ENCODE measurements at places on chromosomes 6 and 20.

DNA sequence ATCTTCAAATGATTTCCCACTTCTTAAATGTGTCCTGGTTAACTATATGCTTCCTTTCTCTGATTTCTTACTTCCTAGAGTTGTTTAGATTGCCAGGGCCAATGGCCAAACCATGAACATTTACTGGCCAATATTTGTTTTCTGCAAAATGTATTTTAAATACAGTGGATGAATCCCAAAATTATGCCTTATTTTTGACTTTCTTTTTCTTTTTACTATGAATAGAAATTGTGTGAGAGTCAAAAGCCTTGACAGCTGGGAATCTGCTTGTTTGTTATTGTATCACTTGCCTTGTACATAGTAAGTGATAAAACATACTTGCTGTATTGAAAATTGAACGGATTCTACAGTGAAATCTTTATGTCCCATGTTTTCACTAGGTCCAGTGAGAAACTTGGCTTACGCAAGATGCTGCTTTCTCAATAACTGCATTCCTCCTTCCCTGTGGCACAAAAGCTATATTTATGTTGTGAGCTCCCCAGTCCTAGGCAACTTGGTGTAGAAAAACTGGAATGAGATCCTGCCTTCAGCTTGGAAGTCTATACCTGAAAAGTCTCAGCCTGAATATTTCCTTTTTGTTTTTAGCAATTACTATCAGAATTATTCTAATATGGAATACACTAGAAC lies 295.2 kb downstream of the EPHA7 start:
- DNase-seq = no peak

- no peak for DNase-seq
These were observed 48.1 kb upstream of the MYL9 start for GRCh38 chr20:36493051-36493800.

DNA sequence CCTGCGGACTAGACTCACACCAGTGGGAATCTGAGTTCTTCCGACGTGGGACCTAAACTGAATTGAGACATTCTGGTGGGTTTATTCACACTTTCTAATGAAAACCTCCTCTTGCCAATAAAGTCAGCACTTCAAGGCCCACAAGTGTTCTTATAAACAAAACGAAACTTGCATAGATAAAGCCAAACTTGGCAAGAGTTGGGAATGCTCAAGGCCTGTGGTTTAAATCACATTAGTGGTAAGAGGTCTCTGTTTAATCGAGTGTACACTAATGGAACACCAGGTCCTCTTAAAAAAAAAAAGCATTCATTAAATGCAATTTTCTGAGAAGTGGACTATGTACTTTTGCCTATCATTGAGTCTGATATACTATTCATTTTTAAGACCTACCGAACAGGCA lies 143.3 kb downstream of the SMOC2 start:
- no peak for DNase-seq

DNA sequence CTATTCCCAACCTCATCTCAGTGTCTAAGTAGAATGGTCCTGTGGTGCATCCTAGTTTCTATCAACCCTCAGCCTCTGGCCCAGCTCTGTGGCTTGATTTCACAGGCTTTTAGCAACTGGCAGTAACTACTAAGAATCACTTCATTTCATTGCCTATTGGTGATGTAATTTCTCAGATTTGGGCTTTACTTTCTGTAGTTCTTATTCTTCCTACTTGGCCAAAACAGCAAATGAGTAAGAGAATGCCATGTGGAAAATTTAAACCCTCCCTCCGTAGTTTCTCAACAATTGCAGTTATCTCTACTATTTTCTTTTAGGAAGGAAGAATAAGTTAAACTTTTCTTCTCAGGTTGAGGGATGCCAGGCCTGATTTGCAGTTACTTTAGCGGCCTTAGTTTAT lies 387.3 kb downstream of the CDKAL1 start:
- DNase-seq = no peak

GRCh38 chr20:24060851-24061590 lies 72.4 kb upstream of the GGTLC1 start:
- DNase-seq = no peak

DNA sequence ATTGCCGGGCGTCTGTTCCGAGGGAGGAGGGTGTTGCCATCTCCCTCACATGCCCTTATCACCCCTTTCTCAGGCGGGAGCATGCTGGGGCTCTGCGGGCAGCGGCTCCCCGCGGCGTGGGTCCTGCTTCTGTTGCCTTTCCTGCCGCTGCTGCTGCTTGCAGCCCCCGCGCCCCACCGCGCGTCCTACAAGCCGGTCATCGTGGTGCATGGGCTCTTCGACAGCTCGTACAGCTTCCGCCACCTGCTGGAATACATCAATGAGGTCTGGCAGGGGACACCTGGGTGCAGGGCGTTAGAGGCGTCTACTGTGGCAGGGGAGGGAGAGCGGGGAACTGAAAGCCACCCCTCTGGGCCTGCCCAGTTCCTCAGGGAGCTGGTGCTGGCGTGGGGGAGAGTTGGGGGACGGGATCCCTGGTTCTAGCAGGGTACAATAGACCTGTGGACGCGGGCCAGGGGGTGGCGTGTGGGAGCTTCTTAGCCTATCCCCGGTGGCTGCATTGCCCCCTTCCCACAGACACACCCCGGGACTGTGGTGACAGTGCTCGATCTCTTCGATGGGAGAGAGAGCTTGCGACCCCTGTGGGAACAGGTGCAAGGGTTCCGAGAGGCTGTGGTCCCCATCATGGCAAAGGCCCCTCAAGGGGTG lies 697 bp downstream of the PPT2 start:
- DNase-seq = peak; percentile 42

DNA sequence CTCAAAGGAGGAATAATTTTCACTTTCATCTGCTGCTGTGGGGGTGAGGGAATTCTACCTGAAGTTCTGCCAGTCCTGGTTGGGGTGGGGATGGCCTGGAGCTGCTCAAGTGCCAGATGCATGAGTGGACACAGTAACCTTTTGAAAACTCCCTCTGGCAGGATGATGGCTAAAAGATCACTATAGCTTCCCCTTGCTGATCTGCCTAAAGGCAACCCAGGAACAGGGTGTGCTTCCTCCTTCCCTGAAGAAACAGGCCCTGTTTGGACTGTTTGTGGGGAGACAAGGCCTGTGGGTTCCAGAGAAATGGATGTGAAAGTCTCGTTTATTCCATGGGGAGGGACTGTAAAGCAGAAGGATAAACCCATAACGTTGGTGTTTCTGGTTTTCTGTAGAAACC lies 176.9 kb downstream of the DTNBP1 start:
- DNase-seq = no peak

DNA sequence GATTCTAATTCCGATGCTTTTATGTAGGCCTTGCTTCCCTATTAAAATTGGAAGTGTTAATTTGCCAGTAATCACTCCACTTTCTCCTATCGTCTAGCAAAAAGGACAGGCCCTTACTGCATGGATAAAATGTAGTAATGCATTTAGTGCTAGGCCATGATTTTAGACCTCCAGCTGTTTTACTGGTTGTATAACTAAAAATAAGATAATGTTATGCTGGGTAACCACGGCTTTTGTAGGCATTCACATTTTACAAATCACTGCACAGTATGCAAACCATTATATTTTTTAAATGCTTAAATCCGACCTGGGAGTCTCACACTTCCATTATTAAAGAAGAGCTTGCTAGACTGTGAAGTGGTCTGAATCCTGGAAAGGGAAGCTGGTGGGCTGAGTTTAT lies 179.5 kb downstream of the TFAP2A start:
- no peak for DNase-seq

GRCh38 chr20:23782366-23782983 lies 31.7 kb upstream of the CST1 start:
- DNase-seq = peak; percentile 13

- no peak for DNase-seq
These were observed 266.2 kb upstream of the ZFP64 start for GRCh38 chr20:52457826-52458225.

DNA sequence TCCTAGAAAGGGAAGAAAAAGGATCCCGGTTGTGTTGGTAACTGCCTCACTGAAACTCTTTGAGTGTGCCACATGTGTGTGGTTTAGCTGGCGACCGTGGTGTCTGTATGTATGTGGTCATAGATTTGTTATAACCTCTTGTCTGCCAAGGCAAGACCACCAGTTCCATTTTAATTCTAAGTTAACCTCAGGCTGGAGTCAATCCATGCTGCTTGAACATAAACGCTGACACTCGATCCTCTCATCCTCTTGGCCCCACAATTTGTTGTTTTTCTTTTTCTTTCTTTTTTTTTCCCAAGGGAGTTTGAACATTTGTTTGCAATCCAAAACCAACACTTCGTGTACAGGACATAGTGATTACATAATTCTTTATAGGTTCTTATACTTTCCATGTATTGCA lies 318.9 kb upstream of the JAG1 start:
- DNase-seq = no peak

DNA sequence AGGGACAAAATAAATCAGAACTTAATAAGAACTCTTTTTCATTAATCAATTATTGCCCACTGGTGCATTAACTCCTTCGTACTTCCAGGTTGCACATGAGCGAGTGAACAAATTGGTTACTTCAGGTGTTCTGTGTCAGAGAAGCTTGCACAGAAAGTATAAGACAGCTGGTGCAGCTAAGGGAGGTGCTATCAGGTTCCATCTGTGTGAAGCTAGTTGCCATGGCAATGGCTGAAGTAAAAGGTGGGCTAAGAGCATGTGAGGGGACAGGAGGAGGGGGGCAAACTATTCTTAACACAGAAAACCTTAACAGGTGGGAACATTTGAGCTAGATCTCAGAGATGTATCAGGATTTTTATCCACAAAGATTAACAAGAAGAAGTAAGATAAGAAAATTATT lies 81.6 kb downstream of the MANEA start:
- no peak for DNase-seq

GRCh38 chr6:154736618-154737259 lies 3.5 kb downstream of the SCAF8 start:
- DNase-seq = no peak

- DNase-seq = no peak
These were observed 871 bp upstream of the SYNDIG1 start for GRCh38 chr20:24468401-24469115.

DNA sequence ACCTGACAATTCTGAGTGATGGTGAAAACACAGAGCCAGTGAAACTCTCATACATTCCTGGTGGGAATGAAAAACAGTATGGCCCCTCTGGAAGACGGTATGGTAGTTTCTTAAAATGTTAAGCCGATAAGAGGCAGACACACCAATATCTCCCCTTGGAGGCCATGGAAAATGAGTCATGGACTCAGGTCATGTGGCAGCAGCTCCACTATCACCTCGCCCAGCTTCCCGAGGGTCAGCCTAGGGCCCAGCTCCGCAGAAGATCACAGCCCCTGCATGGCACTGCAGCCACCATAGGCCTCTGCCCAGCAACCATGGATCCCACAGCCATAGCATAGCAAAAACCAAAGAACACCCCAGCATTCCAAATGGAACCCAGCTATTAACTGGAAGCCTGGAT lies 21.4 kb downstream of the BPIFA1 start:
- no peak for DNase-seq

DNA sequence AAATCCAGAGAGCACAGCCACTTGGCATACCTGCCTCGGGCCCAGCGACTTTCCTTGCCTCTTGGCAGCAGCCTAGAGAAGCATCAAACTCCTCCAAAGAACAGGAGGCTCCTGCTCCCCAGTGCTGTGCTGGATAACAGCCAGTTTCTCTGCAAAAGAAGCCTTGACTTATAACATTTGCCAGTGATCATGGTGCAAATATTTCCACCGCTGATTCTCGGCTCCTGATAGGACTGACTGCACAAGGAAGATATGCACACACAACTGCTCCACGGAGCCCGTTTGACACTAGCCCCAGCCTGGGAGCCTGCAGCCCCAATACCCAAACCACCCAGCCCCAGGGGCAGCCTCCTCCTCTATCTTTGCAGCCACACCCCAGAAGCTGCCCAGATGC lies 17.5 kb downstream of the ACSS1 start:
- DNase-seq = no peak

- no peak for DNase-seq
These were observed 2.0 kb downstream of the ZBP1 start for GRCh38 chr20:57618091-57618763.

- DNase-seq = no peak
These were observed 60.0 kb upstream of the TNFAIP3 start for GRCh38 chr6:137806914-137807682.

DNA sequence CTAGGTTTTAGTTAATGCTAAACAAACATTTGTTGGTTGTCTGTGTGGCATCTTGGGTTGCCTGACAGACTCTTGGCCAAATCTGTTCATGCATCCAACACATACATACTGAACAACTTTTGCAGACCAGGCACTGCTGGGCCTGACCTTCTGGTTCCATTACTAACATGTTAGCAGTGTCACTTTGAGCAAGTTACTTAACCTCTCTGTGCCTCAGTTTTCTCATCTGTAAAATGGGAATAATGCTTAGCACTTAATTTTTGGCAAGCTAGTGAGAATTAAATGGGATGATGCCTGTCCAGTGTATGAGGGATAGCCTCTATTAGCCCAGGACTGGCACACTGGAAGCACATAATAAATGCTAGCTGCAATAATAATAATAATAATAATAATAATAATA lies 169.9 kb downstream of the DHX35 start:
- no peak for DNase-seq

DNA sequence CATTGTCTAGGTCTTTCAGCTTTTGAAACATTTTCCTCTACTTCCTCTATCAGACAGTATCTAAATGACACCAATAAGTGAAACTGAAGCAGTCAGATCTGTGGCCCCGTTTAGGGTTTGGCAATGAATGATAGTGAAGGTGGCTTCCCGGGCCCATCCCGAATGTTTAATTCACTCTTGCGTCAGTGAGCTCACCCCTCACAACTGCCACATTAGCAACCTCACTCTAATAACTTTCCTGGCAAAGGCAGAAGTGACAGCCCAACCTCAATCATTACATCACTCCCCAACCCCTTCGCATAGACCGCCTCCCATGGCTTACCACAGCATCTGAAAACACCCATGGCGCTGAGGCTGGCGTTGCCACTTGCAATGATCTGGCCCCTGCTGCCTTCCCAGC lies 92.4 kb upstream of the CD83 start:
- no peak for DNase-seq

- no peak for DNase-seq
These were observed 480.8 kb upstream of the JARID2 start for GRCh38 chr6:14765106-14765505.

DNA sequence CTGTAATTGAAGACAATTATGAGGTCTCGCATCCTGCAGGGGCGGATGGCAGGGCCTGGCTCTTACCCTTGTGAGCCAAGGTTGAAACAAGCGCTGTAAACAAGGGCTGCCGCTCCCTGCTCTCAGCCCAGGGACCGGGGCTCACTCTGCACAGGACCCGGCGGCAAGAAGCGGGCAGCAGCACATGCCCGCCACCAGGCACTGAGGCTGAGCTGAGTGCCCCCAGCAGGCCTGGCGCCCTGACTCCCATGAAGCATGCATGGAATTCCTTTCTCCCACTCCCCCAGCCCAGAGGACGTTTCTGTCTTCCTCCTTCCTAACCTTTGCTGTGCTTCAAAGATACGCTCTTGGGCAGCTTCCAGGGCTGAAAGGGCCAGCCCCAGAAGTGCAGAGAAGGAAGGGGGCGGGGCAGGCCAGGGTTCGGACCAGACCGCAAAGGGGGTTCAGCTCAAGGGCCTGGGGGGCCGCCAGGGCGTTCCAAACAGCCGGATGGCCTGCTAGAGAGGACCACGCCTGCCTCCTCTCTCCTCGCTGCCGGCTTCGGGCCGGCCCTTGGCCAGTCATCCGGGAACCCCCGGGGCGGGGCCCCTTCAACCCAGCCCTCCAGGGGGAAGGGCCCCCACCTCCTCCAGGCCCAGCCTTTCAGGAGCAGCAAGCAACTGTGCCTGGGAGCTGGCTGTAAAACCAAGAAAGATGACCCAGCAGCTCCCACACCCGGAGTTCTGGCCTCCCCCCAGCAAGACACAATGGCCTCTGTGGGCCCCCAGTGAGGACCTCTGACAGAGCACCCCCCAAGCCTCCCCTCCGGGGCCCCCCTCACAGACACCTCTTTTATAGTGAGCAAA lies 109.9 kb downstream of the NOL4L start:
- DNase-seq = no peak

All from stimulated activated CD4-positive, alpha-beta T cell treated with anti-CD3 and anti-CD28 coated beads, Interleukin-2, amount 100 ng/mL, for 48 hours (primary cell).